ENCODE measurements at places on chromosomes 11 and 22. TPM values are rescaled to one million over a fixed set of nuclear protein-coding genes. Genes with fewer than 3 reads are reported as not detected.

DNA sequence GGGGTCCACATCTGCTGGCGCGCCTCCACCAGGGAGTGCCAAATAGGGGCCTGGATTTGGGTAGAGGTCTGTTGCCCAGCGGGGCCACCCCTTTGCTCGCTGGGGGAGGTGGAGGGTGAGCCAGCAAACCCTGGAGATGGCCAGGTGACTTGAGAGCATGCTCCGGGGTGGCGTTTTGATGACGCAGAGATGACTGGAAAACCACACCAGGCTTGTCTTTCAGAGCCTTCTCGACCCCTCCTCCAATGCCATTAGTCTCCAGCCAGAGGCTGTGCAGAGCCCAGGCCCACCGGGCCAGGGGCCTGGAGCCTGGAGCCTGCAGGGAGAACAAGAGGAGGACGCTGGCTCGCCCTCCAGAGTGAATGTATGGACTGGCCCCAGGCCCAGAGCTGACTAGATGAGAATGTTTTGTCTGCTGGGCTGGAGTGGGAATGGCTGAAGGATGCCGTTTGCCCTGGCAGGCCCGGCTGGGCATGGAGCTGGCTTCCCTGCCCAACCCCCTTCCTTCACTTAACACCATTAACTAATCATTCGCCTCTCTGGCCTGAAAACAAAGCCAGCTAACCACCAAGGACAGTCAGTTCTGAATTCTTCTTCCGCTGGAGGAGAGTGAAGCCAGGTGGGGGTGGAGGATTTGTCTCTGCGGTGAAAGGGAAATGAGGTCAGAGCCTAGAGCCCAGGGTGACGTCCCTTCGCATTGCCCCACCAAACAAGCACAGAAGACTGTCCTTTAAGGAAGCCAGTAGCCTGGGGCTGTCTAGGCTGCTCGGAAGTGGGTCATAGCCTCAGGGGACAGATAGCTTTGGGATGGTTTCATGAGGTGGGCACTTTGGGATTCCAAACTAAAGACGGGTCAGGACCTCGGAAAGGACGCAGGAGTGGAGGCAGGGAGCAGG lies 1.6 kb upstream of the MCAM start:
- no peak for DNase-seq

DNA sequence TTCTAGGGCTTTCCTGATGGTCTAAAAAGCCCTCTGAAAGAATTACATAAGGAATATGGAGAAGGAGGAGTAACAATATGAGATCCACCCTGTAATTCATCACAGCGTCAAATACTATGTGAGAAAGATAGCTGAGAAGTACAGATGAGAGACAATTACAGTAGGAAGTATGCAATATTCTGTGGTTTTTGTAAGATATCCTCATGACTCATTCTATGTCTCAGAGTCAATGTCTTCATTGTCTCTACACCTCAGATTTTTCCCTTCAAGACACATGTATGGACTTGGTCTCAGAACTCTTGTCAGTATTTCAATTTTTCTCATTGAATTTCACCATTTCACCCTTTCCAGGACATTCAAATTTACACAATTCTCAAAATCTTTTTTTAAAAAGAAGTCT lies 343.3 kb upstream of the CTSC start:
- no peak for DNase-seq

DNA sequence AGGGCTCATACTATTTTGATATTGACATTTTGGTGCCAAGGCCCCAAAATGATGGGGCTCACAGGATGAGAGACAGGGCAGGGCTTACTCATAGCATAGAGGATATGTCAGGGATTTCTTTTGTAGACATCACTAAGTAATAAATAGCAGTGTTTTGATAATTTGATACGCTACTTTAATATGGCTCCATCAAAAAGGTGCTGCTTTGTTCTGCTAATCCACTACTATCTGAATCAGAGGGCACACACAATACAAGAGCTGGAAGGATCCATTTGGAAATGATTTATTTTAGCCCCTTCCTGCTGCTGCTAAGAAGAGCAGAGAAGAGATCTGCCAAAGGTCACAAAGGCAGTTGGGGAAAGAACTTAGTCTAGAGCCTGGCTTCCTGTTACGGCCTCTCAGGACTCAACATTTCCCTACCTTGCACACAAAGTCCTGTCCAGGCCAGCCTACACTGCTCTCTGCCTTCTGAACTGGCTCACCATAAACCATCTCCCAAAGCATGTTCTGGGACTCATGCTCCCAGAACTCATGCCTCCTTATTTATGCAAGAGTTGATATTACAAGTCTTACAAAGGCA lies 261.3 kb upstream of the ARHGAP20 start:
- DNase-seq = no peak

Gene MYO7A
- 18.2 TPM for total RNA-seq

- DNase-seq = no peak
Measured at GRCh38 chr11:116415095-116415494, 357.7 kb downstream of the BUD13 start.

- no peak for DNase-seq
Measured at GRCh38 chr11:44692460-44692859, 34.3 kb upstream of the TSPAN18 start.

- DNase-seq = no peak
Measured at GRCh38 chr11:65034423-65034822, 6.6 kb upstream of the SAC3D1 start.

Gene CCT8L2
- not detected for total RNA-seq

DNA sequence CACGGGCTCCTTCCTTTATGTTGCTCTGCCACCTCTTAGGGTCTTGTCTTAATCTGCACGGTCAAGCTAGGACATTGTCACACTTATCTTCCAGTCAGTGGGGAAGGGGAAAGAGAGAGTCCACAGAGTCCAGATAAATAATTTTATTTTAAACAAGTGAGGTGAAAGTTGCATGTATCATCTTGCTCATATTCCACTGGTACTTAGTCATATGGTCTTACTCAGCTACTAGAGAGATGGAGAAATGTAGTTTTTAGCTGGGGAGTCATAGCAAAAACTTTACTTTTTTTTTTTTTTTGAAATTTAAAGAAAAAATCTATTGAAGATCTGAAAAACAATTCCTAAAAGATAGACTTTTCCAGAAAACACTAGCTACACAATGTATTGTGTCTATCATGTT lies 29.0 kb downstream of the PDE3B start:
- no peak for DNase-seq

DNA sequence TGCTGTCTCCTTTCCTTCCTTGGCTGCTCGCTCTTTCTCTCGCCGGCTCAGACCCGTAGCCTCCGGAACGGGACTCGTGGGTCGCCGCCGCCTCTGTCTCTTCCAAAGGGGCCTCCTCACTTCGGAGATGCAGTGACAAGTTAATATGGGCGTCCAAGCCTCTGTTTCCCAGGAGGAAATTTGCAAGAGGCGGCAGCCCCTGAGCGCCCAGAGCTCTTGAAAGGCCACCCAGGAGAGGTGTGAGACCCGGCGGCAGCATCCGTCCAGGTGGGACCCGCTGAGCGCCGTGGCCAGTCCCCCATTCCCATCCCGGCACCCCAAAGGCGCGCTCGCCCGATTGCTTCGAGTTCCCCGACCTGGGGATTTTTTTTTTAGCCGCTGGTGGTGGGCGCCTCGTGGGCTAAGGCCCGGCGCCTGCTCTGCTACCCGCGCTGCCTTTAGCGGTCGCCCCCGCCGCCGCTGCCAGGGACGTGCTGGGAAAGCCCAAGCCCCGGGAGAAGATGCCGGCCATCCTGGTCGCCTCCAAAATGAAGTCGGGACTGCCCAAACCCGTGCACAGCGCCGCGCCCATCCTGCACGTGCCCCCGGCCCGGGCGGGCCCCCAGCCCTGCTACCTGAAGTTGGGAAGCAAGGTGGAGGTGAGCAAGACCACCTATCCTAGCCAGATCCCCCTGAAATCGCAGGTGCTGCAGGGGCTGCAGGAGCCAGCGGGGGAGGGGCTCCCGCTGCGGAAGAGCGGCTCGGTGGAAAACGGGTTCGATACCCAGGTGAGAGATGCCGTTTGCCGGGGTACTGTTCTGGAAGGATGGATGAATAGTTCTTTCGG lies 772 bp downstream of the NAV2 start:
- DNase-seq = no peak

DNA sequence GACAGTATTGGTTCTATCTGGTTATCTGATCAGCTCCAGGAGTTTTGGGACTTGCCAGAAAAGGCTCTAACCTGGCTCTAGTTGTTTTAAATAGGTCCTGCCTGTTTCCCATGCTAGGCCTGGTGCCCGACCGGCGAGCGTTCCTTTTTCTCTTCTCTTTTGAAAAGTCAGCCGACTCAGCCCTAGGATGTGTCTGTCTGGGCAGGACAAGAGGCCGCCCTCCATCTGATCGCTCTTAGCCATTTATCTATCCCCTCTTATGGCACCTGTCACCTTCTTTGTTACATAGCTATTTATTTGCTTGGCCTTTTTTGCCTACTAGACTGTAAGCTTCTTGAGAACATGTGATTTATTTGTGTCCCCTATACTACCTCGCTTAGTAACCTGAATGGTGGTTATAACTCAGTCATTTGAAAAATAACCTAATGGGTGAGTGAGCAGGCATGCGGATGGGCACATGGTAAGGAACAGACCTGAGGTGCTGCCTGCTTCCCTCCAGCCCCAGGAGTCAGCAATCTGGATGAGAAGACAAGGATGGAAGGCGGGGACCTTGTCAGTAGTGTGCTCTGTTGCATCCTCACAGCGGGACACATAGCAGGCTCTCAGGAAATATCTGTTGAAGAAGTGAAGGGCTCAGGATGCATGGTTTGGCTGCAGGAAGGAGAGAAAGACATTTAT lies 108.4 kb downstream of the ZBTB16 start:
- no peak for DNase-seq

Gene MYOD1
- not detected for total RNA-seq

Gene CCDC86
- 7.4 TPM for total RNA-seq

Gene CWC15
- total RNA-seq = 67.2 TPM

Gene VPREB3
- not detected for total RNA-seq

DNA sequence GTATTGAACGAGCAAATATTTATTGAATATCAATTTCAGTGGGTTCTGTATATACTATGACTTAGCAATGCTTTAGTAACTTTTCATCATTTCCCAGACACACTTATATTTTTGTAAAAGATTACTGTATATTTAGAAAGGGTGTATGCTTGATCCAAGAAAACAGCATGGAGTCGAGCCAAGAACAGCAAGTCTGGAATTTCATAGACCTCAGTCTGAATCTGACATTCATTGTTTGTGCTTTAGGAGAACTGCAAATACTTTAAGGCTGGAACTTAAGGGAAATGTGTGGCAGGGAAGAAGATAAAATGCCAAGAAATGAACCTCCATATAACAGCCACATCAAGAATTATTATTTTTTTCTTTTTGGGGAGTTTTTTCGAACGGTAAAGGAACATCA lies 1156.8 kb downstream of the LRRC4C start:
- no peak for DNase-seq

Gene TCN1
- total RNA-seq = not detected

GRCh38 chr11:119910650-119911049 lies 181.7 kb upstream of the NECTIN1 start:
- DNase-seq = no peak

Gene KIF18A
- 13.1 TPM for total RNA-seq

Gene GPHA2
- total RNA-seq = not detected

GRCh38 chr11:27089746-27090145 lies 49.1 kb downstream of the BBOX1 start:
- no peak for DNase-seq

Gene C11orf97
- not detected for total RNA-seq

Gene RASD2
- 10.7 TPM for total RNA-seq

Gene POTEH
- total RNA-seq = not detected

DNA sequence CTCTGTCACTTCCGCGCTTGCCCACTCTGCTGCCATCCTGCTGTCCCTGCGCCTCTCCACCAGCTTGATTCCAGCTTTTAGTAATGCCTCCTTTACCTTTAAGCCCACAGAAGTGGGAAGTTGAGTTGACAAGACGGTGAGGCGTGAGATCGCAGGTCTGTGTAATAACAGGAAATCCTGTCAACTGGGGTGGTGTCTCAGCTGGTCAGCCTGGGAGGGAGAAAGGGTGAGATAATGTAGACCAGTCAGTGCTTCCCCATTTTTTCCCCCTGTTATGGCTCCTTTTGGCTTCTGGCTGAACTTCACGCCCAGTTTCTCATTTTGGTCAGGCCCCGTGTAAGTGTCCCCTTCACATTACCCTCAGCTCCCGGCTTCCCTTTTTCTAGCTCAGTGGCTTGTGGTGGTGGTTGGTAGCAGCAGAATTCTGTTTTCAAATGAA lies 98.9 kb downstream of the TRAF6 start:
- no peak for DNase-seq

Gene MAPK12
- total RNA-seq = 16.4 TPM

DNA sequence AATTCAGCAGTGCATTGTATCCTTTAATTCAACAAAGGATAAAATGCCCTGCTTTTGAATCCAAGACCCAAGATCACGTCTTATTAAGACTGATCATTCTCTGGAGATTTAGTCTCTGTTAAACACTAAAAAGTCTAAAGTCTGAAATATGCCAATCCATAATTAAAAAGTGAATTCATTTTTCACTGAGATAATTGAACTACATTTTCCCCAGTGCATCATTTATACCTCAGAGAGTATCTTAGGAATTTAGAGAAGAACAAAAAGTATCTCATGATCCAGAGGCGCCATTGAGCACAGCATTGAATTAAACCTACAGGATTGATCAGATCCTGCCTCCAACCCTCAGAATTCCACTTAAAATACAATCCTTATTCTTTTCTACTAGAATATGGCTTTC lies 5.4 kb downstream of the OR5AP2 start:
- DNase-seq = no peak

- no peak for DNase-seq
Measured at GRCh38 chr11:130470832-130471706, 22.6 kb downstream of the ADAMTS15 start.

All from uterus (tissue), 4 donors.